ENCODE measurements at places on chromosomes 3 and 15.

GRCh38 chr15:61157933-61158332 is 71.2 kb downstream of the RORA start:
- no peak for DNase-seq

DNA sequence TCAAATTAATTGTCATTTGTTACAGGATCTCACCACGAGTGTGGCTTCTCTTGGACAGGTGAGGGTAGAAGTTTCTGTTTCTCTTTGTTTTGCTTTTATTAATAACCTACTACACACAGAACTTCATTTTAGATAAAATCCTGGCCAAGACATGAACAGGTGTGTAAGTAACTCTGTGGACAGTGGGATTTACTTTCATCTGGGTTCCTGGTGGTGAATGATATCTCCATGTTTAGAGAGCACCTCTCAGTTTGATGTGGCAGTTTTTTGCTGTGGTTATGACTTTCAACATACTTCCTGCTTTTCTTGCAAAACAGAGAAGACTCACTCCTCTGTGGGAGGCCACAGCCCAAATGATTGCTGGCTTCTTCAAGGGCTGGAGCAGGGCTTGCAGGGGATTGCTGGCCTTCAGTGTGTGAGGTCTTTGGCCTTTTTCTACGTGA is 71.1 kb upstream of the XCR1 start:
- no peak for DNase-seq

- no peak for DNase-seq
These were observed 15.1 kb downstream of the MYZAP start for GRCh38 chr15:57606816-57607215.

GRCh38 chr15:51675234-51675633 is 6.1 kb upstream of the SCG3 start:
- DNase-seq = no peak

DNA sequence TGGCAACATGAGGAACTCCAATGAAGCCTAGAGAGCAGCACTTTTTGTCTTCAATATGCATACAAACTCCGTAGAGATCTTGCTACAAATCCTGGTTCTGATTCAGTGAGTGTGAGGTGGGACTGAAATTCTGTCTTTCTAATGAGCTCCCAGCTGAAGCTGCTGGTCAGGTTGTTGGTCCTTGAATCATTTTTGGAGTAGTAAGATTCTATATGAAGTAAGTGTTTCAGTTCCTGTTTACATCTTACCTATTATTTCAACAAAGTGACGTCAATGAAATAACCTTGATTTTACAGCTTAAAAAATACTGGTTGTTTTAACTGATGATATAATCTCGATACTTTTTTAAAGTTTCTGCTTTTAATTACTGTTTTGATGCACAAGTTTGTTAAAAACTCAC is 33.9 kb downstream of the SHQ1 start:
- no peak for DNase-seq

DNA sequence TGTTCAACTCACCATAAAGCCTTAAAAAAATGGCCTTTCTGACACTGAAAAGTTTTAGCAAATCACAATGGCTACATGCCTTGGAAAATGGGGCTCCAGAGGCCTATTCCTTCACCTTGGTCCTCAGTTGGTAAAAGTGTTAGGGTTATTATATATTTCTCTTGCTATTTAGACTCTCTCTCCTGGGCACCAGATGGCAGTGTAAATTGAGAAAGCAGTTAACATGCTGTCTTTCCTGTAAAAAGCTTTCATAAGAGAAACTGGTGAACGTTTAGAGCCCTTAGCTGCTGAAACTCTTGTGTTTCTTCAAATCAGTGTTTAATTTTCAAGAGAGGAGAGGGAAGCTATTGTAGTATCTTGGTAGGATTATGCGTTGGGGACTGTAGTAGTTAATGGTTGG is 89.9 kb downstream of the LRTM1 start:
- no peak for DNase-seq

DNA sequence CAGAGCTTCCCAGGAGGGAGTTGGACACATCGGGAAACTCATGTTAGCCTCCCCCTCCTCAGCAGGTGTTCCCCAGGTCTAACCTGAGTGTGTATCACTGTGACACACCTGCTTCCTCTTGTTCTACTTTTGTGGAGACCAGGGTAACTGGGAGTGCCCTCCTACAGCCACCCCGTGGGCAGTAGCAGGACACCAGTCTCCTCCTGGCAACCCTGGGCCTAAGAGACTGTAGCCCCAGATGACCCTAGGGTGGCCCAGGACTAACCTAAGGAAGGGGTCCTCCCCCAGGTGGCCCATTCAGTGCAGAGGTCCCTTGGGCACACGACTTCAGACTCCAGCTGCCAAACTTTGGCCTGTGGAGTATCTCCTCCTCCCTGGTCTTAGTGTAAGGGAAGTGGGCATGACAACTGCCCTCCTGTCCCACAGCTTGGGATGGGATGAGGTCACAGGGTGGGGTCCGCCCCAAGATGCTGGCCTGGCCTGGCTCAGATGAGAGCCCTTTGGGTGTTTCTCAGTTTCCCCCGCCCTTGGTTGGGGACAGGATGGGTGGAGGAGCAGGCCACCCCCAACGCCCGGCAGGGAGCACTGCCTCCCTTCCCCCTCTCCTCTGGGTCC is 4.8 kb downstream of the CSK start:
- no peak for DNase-seq

DNA sequence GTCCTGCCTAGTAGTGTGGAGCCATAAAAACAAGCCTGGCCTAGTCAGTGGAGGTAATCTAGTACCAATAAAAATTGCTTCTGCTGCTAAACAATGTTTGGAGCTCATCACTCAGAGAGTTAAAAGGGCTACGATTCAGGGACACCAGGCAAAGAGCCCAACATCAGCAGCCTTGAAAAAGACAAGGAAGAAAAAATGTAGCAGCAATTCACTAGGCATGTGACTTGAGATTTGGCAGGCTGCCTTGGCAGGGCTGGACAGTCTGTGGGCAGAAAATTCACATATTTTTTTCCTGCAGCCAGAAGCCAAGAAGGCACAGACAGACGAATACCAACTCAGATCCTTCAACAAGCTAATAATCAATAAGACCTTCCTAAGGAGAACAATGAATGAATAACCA is 47.2 kb downstream of the IGSF11 start:
- DNase-seq = no peak

DNA sequence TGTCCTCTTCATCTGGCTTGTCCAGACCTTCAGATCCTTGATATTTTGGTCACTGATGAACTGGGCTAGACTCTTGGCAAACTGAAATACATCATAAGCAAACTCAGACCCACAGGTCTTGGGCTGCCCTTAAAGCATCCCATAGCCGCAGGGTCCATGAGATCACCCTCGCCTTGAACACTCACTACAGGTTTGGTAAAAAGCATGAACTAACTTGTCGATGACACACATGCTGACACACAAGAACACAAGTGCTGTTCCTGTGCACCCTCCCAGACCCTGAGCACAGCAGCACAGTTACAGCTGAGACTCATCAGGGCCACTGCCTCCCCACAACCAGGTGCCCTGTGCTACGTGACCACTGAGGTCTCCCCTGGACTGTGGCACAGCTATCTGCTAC is 21.0 kb downstream of the PFKFB4 start:
- DNase-seq = no peak

- DNase-seq = no peak
These were observed 610 bp downstream of the EPHB3 start for GRCh38 chr3:184561913-184562877.

DNA sequence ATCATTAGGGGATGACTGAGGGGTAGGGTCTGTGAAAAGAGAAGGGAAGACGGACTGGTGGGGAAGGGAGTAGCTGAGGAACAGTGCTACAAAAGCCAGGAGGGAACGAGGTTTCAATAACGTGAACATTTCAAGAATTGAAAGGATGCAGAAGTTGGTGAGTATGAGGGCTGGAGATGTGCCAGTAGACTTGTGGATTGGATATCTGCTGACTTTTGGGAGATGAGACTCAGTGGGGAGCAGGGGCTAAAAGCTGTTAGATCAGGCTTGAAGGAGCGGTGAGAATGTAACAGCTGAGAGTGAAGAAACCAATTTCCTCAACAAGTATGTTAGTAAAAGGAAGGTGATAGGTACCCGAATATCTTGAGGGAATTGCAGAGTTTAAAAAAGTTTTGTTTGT is 65.2 kb downstream of the GTPBP8 start:
- no peak for DNase-seq

DNA sequence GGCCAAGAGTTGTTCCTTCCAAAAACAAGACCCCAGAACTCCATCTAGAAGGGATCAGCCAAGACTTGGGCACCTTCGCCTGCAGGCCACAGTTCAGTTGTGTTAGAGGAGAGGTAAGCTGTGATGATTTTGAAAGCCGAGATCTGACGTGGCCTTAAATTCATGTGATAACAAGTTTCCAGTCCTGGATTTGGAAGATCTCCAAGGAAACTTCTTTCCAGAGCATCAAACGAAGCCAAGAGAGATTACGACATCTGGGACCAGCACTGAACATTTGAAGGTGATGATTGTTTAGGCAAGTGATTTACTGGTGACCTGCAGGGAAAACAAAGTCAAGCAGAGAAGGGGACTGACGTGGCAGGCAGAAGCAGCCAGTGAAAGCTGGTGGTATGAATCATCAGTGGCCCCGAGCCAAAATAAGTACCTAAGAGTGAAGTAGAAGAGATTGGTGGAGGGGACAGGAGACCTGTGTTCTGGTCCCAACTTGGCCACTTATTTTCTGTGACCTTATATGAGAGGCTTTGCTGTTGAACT is 339.0 kb upstream of the PROK2 start:
- DNase-seq = no peak

Measured in stimulated activated CD4-positive, alpha-beta T cell treated with anti-CD3 and anti-CD28 coated beads, Interleukin-12 subunit alpha, Interleukin-12 subunit beta, amount 100 ng/mL, for 24 hours (primary cell).